ENCODE measurements at places on chromosomes 4 and X.

DNA sequence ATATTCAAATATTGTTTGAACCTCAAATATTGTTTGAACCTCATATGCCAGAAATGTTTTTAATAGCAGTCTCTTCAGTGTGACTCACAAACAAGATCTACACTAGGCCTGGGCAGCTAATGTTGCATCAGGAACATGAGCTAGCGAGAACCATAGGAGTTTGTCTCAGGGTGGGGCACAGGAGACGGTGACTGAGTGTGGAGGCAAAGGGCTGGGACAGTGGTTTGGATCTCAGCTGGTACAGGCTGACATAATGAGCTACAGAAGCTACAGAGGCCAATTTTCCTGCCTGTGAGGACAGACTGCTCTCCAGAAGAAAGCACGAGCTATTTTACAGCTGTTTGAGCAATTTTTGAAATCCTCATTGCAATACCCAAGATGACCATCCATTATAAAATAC lies 224.7 kb downstream of the CENPC start:
- no peak for DNase-seq

DNA sequence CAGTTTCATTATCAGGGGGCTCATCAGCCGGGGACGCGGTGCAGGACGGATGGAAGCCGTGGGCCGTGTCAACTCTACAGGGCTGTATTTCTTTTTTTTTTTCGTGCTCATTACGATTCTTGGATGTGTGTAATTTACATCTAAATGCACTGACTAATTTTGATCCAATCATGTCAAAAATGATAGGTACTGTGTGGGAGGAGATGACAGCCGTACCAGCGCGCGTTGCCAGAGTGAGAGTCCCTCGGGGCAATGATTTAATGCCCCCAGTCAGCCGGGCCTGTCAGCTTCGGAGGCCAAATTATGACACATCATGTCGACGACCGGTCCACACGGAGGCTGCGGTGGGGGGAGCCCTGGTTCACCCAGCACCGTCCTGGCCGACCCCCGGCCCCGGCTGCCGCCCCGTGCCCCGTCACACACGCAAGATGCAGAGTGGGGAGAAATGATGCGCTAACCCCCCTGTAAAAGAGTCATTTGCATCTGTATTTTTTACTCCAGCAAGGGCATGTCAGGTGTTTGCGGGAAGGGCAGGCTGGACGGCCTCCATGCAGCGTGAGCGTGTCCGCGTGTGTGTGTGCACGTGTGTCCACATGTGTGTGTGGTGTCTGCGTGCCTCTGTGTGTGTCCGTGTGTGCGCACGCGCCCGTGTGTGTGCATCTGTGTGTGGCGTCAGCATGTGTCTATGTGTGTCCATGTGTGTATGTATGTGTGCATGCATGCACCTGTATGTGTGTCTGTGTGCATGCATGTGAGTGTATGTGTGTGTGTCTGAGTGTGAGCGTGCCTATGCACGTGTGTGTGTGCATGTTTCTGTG lies 74.3 kb upstream of the PPP2R3B start:
- DNase-seq: no peak

DNA sequence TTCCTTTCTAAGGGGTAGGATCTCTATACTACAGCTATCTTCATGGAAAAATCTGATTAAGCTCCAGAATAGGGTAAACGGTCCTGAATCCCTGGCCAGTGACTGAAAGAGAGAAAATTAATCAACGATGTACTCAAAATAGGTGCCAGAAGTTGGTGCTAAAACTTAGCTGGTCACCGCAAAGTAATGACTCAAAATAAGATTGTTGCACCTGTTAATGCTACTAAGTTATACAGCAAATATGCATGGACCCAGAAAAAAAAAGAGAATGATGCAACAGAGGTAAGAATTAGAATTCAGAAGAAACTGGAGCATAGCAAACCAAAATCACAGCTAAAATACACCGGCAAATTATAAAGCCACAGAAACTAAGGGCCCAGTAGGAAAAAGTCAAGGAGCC lies 239.7 kb upstream of the FAM241A start:
- no peak for DNase-seq

GRCh38 chr4:48557478-48557877 lies 67.4 kb downstream of the ZAR1 start:
- DNase-seq: no peak

GRCh38 chrX:155314260-155314659 lies 20.2 kb downstream of the CLIC2 start:
- no peak for DNase-seq

DNA sequence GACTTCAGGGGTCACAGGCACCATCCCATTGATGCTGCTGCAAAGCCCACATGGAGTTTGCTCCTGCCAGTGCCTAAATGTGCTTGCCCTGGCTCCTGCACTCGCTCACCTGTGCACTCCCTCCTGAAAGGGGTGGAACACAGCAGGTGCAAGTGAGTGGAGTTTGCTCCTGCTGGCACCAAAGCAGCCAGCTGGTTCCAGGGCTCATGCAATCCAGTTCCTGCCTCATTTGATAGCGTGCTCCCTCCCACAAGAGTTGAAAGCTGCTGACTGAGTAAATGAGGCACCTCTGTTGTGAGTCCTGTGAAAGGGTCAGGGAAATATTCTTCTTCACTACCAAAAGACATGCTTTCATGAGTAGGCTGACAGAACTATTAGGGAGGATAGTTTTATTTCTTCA lies 30.5 kb downstream of the CXCL8 start:
- DNase-seq: no peak

GRCh38 chrX:147072747-147073146 lies 258.2 kb upstream of the CXorf51A start:
- DNase-seq: no peak

DNA sequence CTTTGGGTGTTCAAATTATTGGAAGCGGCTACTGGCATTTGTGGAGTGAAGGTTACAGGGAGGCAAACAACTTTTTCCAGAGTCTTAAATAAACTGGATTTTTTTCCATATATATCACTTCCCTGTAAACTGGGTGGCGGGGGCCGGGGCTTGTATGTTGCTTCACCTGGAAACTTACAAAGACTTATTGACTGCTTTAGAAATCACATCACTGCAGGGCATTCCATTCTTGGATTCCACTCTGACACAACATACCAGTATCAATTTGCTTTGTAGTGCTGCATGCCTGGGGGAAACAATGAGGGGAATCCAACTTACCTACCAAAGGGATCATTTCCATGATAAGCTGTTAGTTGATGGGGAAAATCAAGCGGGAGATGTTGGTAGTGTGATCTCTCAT lies 21.7 kb upstream of the FAM156A start:
- no peak for DNase-seq

GRCh38 chr4:151202851-151203455 lies 74.0 kb upstream of the PRSS48 start:
- DNase-seq: no peak

DNA sequence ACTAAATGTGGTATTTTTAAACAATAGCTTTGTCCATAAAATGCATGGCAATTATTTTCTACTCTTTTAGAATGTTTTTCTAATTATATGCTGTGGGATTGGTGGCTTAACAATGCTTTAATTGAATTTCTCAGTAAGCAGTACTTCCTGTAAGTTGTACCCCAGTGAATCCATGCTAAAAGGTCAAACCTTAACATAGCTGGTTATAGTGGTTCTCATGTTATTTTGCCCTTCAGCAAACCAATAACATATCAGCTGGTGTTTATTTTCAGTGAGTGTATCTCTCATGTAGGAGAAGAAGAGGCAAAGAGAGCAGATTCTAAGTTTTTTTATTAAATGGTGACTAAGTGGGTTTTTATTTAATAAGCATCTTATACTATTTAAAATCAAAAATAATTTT lies 41.5 kb downstream of the BTC start:
- DNase-seq: no peak

- no peak for DNase-seq
Measured at GRCh38 chr4:110196871-110197528, 1.4 kb downstream of the ELOVL6 start.

DNA sequence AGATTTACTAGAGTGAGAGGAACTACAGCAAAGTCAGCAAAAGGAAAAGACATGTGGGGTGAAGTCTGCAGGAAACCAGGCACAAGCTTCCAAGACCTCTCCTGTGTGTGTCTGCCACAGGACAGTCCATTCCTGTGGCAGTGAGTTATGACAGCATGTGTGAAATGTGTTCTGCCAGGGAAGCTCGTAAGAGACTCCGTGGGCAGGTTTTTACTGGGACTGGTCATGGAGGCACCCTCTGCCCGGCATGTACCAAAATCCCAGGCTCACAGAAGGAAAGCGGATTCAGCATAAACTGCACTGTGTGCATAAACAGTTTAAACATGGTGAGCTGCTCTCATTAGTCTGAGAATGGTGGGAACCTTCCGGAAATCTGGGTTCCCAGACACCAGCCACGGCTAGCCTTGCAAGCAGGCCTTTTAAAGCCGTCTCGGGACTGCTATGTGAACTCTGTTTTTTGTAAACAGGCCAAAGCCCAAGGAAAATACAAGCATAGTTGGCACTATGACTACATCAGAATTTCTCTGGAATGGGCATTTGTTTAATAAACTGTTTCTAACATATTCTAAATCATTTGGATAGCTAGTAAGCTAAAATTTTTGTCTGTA lies 288.5 kb downstream of the TENM3 start:
- no peak for DNase-seq

DNA sequence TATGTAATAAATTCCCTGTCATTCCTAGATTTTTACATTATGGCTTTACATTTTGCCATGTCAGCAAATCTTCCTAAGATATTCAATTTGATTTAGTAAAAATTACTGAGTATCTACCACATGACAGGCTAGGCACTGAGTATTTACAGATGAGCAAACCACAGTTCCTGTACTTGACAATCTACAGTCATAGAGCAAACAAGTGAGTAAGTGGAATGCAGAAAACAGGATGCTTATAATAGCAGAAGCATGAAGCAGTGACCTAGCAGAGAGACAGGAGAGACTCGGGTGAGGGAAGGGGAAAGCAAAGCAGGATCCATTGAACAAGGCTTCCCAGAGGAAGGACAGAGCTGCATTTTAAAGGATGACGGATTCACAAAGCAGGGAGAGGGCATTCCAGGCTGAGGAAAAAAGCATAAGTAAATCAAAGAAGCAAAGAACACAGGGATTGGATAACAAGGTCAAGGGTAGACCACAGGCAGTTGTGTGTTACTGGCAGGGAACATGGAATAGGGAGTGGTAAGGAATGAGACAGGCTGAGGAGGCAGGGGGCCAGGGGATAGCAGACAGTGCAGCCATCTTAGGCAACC lies 124.7 kb upstream of the C1QTNF7 start:
- no peak for DNase-seq

DNA sequence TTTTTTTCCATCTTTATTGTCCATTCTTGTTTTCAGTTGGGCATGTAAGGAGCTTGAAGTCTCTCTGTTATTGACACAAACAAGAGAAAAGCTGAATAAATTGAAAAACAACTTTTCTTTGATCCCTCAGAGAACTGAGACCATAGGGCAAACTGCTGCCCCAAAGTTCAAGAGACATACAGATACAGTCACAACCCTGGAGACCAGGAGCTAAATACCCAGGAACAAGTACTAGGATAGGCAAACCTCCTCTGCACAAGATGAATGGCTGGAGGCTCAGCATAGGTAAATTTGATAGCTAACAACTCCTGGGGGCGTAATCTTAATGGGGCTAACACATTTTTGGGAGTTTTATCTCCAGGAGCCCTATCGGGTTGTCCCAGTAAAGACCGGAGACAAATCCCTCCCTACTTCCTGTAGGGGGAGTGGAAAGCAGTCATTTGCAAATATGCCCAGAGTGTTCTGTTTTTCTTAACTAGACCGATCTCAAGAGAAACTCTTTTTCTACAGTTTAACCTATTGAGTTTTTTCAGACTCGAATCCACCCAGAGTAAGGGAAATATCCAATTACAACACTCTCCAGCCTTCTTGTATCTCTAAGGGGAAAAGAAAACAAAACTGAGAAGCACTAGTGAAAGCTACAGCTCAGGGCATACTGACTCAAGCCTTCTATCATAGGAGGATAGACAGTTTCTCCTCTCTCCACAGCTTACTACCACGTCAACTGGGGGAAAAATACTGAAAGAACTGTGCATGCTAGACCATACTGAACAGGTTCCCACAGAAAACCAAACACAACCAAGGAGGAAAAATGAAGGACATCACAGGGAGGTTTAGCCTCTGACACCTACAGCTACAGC lies 23.1 kb downstream of the MAGEA8 start:
- DNase-seq: no peak

DNA sequence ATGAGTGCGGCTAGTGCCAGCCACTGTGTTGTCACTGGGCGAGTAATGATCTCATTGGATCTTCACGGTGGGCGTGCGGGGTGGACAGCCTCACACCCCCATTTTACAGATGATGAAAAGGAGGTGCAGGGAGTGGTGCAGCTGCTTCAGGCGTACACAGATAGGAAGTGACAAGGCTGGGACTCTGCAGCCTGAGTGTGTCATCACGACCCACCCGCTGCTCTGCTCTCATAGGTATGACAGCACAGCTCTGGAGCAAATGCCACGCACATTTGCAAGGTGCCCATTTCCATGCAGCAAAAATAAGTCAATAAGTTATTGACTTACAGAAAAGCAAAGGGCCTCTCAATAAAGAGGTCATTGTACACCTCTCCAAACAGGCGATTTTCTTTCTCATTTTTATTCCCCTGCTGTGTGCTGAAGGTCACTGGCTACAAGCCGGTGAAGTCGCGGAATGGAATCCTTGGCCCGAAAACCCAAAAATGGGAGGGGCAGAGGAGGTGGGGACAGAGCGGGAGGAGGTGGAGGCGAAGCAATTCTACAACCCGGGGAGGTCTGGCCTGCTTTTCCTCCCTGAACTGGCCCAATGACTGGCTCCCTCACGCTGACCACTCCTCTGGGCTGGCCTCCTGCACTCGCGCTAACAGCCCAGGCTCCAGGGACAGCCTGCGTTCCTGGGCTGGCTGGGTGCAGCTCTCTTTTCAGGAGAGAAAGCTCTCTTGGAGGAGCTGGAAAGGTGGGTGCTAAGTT lies at the start of gene SOD3:
SOD3 (plus strand) TSS at position 658 of the 750 bp plus-strand sequence. CDS start 3,949 bp downstream, outside the sequence.
- no peak for DNase-seq

DNA sequence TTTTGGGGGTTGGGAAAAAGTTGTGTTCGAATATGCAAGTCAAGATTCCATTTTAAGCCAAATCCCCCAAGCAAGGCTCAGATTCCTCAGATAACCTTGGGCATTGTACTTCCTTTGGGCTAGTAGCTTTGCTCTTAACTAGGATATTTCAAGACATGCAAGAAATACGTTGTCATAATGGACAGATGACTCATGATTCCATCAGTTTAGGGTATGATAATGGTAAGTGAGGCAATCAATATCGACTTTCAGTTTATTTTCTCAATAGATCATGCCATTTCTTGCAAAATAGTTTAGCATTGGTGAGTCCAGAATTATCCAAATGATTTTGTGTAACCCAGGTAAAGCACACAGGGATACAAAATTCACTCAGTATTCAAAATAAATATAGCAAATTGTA lies 25.4 kb downstream of the CFAP299 start:
- no peak for DNase-seq

DNA sequence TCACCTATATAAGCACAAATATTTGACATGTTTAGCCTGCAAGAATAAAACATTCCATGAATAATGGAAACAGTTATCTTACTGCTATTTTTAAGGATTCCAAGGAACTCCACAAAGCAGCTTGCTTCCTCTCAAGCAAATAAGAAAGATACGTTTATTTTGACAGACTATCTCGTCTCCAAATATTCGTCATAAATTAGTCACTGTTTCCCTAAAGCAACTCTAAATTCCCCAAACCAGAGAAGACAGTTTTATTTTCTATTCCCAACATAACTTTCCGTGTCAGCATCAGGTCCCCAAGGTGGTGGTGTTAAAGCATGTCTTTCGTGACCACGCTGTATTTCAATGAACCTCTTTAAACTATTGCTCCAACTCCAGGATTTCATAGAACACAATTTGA lies 24.3 kb upstream of the DKK2 start:
- DNase-seq: no peak

- no peak for DNase-seq
Measured at GRCh38 chrX:39903937-39904336, 193.8 kb downstream of the BCOR start.

- DNase-seq: no peak
Measured at GRCh38 chrX:130772776-130773143, 130.2 kb downstream of the ENOX2 start.
